H1 (cell line): ENCODE measurements at places on chromosomes 5 and 9. TPM values are rescaled to one million over a fixed set of nuclear protein-coding genes. Genes with fewer than 3 reads are reported as not detected.

TAS2R1 gene
- total RNA-seq = not detected in 2 replicates

ACOT12 gene
- total RNA-seq = 0.33 TPM in 1 of 2 replicates, not detected in the other

FAM153A gene
- not detected in 2 replicates for total RNA-seq

NTRK2 gene
- total RNA-seq = 0.04 and 0.08 TPM in 2 replicates

EPB41L4A gene
- 4.6 and 6.1 TPM in 2 replicates for total RNA-seq

GARIN3 gene
- not detected in 2 replicates for total RNA-seq

SEMA6A gene
- total RNA-seq = 260 and 277 TPM in 2 replicates
